ENCODE measurements at places on chromosomes 2 and 18.

- DNase-seq, result no peak
Measured at GRCh38 chr18:9401176-9401575, 66.6 kb downstream of the TWSG1 start.

DNA sequence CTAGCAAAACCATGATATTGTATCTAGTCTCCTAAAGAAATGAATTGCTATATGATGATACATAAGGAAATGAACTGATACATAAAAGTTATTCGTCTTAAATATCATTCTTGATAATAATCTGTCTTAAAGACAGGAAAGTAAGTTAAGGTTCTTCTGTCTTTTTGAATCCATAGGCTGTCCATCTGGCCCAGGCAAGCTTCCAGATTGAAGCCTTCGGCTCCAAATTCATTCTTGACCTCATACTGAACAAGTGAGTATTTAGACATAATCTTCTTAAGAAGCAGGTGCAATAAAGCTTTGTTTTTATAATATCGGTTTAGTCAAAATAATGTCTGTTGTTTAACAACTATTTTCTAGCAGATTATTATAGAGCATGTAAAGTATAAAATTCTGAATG, 37.7 kb downstream of the ADAM23 start:
- no peak for DNase-seq

GRCh38 chr2:9095690-9096089, 92.2 kb upstream of the MBOAT2 start:
- DNase-seq, result no peak

DNA sequence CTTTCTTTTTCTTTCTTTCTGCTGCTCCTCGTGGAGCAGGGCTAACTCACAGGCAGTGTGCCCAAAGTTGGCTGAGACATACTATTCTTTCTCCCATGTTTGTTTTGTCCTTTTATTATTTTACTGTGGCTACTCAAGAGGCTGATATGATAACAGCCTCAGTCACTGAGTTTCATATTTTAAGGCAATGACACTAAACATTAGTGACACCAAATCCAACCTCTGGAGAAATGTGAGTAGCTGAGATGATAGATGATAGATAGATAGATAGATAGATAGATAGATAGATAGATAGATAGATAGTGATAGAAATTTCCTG, 45.8 kb upstream of the GLS start:
- no peak for DNase-seq

DNA sequence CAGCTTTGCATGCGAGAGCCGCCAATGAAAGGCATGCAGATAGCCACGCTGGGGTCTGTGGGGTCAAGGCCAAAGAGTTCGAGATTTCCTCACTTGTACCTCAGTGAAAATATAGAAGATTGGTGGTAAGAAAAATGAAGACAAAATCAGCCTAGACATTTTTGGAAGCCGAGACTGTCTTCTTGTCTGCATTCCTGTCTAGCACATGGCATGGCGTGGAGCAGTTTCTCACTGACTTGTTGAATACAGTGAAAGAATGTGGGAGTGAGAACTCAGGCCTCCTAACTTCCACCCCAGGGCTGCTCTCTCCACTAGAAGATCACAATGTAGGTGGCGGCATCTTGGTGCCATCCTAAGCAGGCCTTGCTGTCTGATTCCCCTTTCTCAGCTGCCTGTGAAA, 740.8 kb upstream of the HS6ST1 start:
- DNase-seq, result no peak

DNA sequence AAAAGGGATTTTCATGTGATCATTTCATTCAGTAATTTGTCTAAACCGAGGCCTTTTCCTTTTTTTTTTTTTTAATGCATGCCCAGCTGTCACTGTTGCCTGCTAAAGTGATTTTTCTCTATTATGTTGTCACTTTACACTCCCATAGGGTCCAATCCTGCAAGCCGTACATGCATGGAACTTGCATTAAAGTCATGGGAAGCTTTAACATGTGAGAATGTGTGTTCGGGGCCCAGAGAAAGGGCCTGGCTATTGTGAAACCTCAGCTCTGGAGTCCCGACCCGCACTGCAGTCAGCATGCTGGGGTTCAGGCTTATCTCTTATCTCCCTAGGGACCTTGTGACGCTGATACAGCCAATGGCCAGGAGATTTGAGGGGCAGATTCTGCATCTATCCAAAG, 474.6 kb downstream of the SLC4A3 start:
- no peak for DNase-seq
